ENCODE measurements at places on chromosomes 2 and 18.

DNA sequence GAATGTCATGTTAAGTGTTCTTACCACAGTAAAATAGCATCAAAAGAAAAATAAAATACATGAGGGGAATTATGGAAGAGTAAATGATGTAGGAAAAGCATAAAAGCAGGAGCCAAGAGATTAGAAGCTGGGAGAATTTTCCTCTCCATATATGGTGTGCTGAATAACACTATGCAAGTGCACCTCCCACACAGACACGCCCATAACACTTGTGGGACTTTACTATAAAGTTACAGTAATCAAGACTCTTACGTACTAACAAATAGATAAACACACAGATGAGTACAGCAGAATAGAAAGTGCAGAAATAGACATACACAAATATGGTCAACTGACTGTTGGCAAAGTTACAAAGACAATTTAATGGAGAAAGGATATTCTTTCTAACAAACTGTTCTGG, 16.0 kb upstream of the SPHKAP start:
- peak; percentile 14 for DNase-seq

GRCh38 chr2:198371921-198372543, 567.6 kb downstream of the PLCL1 start:
- no peak for DNase-seq

DNA sequence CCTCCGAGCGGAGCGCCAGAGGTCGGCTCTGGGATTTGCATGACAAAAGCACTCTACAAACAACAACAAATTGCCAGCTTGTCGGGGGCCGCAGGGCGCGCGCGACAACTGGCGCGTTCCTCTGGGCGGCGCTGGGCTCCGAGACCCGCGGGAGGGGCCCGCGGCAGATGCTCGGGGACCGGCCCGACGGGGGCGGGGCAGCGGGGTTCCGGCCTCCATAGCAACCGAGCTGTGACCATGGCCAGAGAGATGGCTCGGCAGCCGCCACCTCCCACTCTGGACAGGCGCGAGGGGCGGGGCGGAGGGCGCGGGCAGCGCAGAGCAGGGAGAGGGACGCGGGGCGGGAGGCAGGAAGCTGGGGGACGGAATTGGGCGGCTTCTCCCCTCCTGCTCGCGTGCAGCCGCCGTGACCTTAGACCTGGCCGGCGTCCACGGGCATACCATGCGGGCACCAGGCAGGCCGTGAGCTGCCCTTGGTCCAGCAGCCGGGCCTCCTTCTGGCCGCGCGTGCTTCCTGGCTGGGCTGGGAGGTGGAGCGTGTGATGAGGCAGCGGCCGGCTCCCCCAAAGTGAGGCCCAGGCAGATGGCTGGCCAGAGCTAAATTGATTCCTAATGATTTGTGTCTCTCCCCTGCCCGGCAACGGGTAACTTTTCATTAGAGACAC, 171.5 kb downstream of the CELF4 start:
- DNase-seq, result peak; percentile 32

DNA sequence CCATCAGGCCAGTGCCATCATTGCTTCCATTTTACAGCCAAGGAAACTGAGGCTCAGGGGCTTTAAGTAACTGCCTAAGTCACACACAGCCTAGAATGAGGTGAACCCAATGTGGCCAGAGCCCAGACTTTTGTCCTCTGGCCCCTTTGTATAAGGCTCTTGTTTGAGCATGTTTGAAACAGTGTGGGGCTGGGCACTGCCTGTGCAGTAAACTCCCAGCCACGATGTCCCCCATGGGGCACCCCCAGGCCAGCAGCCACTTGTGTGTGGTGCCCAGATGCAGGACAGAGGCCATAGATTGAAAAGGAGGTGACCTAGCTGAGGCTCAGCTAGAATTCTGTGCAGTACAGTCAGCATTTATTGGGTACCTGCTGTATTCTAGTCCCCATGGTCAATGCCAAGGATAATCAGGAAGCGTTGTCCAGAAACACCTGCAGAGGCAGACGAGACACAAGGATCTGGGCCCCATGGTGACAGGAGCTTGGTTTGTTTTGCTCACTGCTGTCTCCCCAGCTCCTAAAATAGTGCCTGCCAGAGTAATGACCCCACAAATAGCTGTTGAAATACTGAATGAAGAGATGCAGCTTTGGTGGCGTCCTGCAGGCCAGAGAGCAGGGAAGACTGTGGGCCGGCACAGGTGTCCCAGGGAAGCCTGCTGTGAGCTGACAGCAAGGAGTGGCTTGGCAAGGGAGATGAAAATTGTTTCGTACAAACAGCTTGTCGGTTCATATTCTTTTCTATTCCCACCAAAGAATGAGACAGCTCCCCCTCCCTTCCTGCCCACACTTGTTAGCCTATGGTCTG, 160.7 kb downstream of the LDLRAD4 start:
- no peak for DNase-seq

DNA sequence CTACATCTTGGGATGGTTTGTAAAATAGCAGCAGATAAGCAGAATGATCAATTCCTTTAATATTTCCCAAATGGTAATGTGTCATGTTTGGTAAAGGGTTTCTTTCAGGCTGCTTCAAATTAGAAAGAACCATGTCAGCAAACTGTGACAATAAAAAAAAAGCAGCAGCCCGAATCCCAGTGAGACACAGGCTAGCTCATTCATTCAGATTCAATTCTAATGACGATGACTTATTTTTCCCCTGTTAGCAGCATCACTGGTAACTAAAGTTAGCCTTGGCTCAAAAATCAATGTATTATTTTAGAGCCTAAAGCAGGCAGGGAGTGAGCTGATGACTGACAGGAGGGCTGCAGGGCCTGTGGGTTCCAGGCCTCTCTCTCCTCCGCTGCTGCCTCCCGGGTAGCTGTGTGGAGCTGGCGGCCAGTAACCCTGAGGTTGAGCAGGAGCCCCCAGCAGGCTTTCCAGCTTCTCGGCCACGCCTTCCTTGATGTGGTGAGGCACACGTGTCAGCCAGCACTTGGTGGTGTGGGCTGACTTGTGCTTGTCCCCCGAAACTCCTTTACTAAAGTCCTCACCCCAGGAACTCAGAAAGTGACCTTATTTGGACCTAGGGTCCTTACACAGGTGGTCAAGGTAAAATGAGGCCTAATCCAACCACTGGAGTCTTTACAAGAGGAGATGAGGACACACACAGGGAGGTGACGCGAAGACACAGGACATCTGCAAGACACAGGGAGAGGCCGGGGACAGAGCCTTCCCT, 120.5 kb upstream of the HS6ST1 start:
- DNase-seq, result no peak

GRCh38 chr2:128310094-128310716, 8.5 kb downstream of the HS6ST1 start:
- no peak for DNase-seq

DNA sequence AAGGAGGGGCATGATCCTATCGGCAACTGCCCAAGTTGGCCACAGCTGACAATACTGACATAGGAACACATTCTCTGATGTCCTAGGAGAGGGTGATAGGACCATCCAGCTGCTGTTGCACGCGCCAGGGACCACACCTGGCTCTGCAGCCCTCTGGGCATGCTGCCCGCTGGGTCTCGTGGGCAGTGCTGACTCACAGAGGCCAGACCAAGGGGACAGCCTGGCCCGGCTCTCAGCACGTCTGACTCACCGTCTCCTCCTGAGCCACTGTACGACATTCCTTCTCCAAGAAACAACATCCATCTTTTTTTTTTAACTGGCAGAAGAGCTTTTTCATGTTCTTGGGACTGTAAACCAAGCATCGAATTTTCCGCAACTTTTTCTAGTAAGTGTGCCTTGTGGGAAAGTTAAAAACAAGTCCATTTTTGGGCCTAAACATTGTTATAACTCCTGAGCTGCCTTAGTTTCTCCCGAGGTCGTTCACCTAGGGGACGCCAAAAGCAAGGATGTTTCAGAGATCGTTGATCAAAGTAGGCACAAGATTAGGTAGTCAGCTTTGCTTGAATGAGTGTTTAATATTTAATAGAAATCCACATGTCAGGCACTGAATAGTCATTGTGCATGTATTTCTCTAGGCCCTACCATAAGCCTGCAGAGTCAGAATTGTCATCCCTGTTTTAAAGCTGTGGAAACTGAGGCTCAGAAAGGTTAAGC, 100.3 kb downstream of the TTC32 start:
- DNase-seq, result peak; percentile 97

DNA sequence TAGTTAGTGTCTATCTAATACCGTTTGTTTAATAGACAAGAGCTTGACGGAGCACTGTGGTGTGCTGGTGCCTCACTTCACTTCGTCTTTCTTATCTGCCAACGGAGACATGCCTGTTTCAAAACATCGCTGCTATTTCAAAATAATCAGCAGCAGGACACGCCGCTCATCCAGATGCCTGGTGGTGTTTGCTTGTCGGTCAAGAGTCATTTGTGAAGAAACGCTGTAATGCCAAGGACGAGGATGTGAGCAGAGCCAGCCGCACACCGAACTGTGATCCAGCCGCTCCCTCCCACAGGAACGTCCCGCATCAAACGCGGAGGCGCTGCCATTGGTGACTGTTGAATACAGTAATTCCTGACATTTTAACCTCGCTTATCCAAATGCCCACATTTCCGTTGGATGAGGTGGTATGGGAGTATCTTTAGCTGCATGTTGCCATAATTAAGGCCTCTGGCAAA, 432.4 kb downstream of the FBXO15 start:
- no peak for DNase-seq

DNA sequence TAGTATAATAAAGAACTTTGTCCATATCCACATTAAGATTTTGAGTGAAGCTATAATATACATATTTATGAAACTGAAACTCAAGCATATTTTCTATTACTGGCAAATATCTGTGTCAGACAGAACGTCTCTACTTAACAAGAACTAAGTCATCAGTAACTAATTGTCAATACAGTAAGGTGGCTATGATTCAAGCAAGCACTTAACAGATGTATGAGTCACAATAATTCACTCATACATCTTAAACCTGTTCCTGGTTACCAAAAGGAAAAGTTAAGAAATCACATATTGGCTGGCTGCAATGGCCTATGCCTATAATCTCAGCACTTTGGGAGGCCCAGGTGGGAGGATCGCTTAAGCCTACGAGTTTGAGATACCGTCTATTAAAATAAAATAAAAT, 96.0 kb downstream of the SOS1 start:
- DNase-seq, result peak; percentile 26

GRCh38 chr2:8581601-8582041, 100.2 kb upstream of the ID2 start:
- DNase-seq, result no peak

- DNase-seq, result no peak
Measured at GRCh38 chr2:237686659-237687136, 59.3 kb downstream of the LRRFIP1 start.

DNA sequence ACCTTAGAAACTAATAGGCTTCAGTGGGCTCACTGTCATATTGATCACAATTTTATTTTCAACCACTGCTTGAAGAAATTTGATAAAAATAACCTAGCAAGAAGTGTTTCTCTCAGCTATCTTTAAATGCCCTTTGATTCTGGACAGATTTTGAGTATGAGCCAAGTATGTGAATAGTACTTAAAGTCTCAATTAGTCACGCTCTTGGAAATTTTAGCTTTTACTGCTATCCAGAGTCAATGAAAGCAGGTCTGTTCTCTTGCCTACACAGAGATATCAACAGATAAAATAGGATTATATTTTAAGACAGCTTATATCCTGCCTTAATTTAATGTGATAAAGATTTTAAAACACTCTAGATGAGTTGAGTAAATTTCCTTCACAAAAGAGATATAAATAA, 337.3 kb downstream of the CBLN2 start:
- DNase-seq, result no peak

DNA sequence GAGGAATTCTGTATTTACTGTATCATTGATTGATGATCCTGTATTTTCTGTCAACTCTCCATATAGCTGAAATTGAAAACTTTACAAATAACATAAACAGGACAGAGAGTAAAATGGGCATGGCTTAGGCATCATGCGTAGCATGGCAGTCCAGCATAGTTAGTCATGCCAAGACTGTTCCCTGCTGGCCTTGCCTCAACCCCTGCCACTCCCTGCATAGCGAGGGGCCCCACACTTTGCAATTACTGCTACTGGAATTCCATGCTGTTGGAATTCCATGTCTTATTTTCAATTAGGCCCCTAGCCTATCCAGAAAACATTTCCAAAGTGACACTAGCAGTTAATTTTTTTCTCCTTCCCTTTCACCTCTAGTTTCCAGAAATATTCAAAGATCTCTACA, 15.1 kb upstream of the SOX11 start:
- DNase-seq, result no peak

DNA sequence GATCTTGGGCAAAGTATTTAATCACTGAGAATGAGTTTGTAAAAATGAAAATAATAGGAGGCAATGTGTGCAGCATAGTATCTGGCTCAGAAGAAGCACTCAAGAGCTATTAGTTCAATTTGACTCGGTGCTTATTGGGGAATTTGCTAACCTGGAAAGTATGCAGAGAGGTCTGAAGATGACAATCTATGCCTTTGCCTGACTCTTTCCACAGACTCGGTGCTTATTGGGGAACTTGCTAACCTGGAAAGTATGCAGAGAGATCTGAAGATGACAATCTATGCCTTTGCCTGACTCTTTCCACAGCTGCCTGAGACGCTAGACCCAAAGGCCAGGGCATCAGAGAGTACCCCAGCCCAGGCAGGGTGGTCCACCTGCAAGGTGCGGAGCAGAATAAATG, 12.2 kb upstream of the SH3BP4 start:
- DNase-seq, result no peak

- DNase-seq, result no peak
Measured at GRCh38 chr18:40036861-40037260, 1918.2 kb upstream of the PIK3C3 start.

- DNase-seq, result no peak
Measured at GRCh38 chr2:134491022-134491421, 227.8 kb downstream of the TMEM163 start.
